Activated gamma-delta T cell treated with Interleukin-2 at 50 U/mL for 16 hours (primary cell): ENCODE measurements at places on chromosomes 12 and 14.

DNA sequence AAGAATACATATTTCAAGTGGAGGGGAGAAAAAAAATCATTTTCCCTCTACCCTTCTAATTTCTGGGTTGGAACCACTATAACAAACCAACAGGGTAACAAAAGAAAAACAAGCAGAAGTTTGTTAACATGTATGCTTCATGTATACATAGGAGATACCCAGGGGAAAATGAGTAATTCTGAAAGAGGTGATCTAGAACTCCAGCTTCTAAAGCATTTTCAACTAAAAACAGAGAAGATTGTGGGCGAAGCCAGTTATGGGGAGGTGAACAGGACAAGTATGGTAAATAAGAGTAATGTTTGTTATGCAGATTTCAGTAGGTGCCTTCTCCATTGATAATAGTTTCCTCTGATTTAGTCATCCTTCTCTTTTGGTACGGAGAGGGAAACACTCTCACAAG lies 16.7 kb downstream of the FNTB start:
- DNase-seq = no peak

GRCh38 chr14:102911541-102911951 lies 10.9 kb upstream of the AMN start:
- no peak for DNase-seq

GRCh38 chr12:9736936-9737705 lies 4.2 kb upstream of the CLECL1 start:
- DNase-seq = no peak

DNA sequence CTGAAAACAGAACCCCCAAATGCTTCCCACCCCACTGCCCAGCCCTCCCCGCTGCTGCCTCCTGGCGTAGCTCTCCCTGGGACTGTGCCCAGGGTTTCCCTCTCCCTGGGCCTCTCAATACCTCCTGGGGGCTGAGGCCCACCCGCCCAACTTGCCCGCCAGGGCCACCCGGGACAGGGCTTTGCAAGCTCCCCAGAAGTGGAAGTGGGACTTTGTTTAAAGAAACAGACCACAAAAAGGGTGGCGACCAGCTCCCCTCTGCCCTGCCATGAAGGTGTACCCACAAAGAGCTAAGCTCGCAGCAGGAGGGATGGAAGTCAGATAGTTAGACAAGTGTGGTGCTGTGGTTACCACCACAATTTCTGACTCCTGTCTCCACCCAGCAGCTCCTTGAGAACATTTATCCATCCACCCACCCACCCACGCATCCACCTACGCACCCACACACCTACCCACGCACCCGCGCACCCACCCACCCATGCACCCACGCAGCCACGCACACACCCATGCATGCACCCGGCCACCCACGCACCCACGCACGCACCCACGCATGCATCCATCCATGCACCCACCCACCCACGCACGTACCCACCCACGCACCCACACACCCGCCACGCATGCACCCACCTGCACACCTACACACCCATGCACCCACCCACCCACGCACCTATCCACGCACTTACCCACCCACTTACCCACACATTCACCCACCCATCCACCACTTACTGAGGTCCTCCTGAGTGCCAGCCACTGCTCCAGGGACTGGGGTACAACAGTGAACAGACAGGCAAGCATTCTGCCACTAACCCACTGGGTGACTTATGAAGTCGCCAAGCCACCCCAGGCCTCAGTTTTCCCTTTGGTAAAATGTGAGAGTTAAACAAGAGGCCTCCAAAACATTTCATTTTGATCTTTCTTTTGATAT lies 127.3 kb downstream of the SCARB1 start:
- DNase-seq = no peak

DNA sequence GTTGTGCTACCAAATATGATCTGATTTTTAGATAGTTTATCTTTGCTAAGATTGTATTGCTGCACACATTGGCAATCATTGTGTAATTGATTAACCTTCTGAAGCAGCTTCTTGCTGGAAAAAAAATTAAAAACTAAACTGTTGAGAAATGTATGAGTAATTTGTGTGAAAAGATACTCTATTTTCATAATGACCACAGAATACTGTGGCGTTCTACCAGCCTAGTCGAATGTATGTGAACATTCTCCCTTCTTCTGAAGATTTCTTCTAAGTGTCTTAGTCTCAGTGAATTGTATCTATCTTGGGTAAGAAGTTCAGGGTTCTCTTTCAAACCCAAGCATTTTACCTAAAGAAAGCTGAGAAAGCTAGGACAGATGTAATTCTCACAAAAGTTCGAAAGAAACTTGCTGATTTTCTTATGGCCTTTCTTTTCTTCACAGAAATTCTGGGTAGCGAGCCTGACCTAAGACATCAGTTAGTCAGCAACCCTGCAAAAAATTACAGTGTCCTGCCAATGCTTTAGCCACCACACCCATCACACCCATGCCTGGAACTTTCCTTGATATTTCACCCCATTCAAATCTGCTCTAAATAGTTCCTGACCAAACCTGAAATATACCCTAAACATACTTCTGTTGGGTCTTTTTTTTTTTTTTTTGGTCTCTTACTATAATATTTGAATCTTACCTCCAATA lies 27.1 kb upstream of the C12orf71 start:
- no peak for DNase-seq

DNA sequence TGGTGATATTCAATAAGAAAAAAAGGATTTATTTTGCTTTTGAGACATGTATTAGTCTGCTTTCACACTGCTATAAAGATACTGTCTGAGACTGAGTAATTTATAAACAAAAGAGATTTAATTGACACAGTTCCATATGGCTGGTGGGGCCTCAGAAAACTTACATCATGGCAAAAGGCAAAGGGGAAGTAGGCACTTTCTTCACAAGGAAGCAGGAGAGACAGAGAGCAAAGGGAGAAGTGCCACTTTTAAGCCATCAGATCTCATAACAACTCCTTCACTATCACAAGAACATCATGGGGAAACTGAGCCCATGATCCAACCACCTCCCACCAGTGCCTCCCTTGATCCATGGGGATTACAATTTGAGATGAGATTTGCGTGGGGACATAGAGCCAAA lies 43.9 kb downstream of the BHLHE41 start:
- no peak for DNase-seq

DNA sequence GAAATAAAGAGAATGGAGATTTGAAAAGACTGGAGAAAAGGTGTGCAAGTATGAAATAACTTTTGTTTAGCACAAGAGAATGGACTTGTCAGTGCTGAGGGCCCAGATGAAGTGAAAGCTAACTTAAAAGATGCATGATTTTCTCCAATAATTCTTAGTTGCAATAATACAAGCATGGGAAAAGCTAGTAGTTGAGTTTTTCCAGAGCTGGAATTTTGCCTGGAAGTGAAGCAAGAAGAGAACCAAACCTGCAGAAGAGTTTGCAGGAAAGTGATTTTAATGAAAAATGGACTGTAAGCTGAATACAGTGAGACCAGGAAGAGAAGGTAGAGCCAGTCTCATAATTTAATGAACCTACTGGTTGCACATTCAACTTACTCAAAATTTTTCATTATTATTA lies 69.3 kb upstream of the FSCB start:
- DNase-seq = no peak

GRCh38 chr14:90184094-90184493 lies 72.3 kb upstream of the PSMC1 start:
- no peak for DNase-seq

GRCh38 chr14:99602054-99602787 lies 1.8 kb downstream of the CCDC85C start:
- DNase-seq = no peak

DNA sequence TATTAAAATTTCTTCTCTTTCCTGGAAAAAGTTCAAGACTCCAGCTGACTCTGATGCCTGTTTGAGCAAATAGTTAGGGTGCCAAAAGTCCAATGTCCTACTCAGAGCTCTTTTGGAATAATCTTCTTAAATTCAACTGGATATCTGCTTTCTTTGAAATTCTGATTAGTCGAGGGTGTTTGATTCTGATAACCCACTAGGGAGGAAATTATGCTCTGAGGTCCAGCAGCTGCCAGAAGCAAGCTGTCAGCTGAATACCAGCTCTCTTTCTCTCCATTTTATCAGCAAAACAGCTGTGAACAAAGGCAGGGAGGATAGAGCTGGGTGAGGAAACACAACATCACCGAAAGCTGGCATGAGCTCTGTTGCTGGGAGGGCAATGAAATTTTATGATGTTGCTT lies 141.5 kb downstream of the CAND1 start:
- DNase-seq = no peak

GRCh38 chr12:94133964-94134795 lies 14.2 kb upstream of the PLXNC1 start:
- DNase-seq = peak; percentile 27

DNA sequence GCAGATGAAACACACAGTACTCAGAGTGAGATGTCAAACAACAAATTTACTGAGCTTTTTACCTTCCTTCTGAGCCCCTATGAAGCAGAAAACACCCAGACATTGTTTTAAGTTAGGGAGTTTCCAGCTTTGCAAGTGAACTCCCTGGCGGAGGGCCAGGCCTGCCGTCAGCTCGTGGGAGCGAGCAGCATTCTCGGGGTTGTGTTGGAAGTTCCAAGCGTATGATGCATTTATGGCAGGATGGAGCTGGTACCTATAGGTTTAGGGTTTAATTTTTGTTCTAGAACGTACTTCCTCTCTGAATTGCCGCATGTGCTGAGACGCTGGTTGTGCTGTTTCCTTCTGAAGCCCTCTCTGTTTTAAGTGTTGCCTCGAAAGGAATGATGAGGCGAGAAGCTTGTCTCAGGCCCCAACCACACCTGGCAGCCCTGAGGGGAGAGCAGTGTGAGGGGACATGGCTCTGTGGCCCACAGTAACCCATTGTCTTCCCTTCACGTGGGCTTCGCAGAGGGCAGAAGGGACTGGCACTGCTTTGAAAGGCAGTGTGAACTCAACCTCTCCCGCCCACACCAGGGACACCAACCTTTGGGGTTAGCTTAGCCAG lies 76.6 kb downstream of the SSPN start:
- DNase-seq = no peak

DNA sequence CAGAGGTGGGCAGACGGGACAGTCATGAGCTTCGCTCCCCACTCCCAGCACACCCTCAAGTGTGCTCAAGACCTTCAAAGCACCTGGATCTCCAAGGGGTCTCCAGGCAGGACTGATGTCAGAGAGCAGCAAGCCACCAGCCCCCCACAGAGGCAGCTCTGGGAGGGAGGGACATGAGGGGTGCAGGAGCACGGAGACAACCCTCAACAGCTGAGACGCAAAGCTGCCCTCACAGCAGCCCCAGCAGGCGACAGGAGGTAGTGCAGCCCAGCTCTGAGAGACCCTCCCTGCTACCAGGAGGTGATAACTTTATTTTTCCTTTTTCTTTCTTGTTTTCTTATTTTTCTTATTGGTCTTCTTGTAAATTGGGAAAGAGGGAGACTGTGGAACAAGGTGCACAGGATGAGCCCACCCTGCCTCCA lies 17.9 kb downstream of the SIVA1 start:
- no peak for DNase-seq

DNA sequence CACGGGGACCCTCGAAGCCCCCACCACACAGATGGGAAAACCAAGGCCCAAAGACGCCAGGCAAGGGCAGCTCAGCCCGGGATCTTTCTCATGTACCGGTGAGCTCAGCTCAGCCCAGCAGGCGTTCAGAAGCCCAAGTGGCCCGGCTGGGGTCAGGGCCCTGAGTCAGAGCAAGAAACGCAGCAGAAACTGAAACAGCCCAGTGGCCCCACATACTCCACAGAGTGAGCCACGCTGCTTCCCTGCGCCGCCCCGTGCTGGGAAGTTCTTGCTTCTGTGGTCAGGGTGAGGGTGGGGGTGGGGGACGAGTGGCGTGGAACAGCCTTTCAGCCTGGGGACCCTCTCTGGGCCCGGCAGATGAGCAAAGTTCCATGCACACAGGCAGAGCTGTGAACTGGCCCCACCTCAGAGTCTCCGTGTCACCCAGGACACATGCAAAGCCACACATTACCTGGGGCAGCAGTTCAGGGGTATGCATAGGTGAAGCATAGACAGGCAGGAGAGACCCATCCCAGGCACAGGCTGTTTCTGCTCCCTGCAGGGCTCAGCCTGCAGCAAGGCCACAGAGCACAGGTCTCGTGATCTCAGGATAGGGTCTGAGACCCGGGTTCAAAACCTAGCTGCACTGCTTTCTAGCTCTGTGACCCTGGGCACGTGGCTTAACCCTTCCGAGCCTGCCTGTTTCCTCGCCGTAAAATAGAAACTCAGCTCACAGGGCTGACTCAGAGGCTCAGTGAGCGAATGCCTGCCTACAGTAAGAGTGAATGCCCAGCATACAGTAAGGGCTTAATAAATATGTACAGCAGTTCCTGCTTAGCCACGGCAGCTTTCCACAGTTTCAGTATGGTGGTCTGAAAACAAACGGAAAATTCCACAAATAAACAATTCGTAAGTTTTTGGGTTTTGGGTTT lies 21.6 kb downstream of the NCOR2 start:
- no peak for DNase-seq

- no peak for DNase-seq
These were observed 59.5 kb downstream of the GALNT4 start for GRCh38 chr12:89464974-89465592.

- no peak for DNase-seq
These were observed 9.5 kb downstream of the PHETA1 start for GRCh38 chr12:111359231-111359913.

GRCh38 chr12:121189131-121189530 lies 20.8 kb upstream of the P2RX4 start:
- no peak for DNase-seq

- DNase-seq = no peak
These were observed 19.7 kb upstream of the FAM234B start for GRCh38 chr12:13024531-13024916.

GRCh38 chr14:103115845-103116572 lies 7.3 kb upstream of the TNFAIP2 start:
- DNase-seq = no peak

DNA sequence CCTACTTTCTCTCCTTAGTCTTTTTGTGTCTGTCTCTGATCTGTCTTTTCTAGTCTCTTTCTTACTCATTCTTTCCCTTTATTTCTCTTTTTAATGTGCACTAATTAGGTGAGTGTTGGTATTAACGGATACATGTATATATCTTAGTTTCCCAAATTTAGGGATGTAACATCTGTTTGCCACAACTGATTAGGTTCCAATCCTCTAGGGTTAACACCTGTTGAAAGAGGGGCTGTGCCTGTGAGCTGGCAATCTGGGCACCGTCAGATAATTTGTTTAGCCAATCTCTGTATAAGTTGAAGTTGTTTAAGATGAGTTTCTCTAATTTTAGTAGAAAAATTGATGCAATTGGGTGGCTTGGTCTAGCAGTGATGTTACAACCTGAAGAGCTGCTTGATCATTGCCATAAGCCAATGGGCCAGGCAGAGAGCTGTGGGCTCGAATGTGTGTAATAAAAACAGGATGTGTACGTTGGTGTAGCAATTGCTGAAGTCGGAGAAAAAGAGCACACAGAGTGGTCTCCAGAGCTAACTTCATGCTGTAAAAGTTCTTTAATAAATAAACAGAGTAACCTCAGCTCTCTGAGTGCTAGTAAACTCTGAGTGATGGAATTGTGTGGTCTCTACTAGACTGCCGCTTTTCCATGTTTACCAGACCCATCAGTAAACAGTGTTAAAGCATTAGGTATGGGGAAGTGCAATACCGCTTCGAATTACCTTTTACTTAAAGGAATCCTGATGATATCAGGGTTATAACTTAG lies 18.3 kb upstream of the LYZ start:
- peak; percentile 35 for DNase-seq

GRCh38 chr12:113479590-113480335 lies 8.1 kb upstream of the LHX5 start:
- peak; percentile 23 for DNase-seq
